ENCODE measurements at places on chromosomes 2 and 18.

GRCh38 chr2:69046221-69046662 lies 33.3 kb downstream of the ANTXR1 start:
- DNase-seq, result peak; percentile 36

DNA sequence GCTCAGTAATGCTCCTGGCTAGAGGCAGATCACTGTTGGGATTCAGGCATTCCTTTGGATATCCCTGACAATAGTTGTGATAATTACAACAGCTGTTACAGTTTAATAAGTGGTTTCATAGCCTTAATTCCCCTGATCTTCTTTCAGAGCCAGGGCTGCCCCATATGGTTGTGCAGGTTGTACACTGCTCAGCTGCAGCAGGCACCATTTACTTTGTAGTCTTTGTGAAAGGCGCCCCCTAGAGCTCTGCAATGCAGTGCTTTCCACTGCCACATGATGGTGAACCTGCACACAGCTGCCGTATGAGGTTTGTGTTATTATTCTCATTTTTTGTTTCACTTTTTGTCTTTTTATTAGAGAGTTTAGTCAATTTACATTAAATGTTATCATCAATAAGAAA lies 239.1 kb downstream of the KCNS3 start:
- DNase-seq, result peak; percentile 74

- no peak for DNase-seq
Observed at GRCh38 chr2:236101311-236101950, 66.8 kb downstream of the GBX2 start.

- peak; percentile 75 for DNase-seq
Observed at GRCh38 chr2:215973954-215974699, 39.2 kb downstream of the MREG start.

DNA sequence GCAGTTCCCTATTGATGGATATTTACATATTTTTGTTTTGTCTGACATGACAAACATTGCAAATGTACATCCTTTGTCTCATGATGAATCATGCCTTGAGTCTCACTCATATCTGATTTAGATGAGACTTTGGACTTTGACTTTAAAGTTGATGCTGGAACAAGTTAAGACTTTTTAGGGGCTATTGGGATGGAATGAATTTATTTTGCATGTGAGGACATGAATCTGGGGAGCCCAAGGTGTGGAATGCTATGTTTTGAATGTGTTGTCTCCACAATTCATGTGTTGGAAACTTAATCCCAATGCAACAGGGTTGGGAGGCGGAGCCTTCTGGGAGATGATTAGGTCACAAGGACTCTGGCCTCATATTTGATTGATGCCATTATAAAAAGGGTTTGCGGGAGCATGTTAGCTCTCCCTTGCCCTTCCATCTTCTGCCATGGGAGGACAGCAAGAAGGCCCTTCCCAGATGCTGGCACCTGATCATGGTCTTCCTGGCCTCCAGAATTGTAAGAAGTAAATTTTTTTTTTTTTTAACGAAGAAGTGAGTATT lies 29.1 kb upstream of the INO80D start:
- DNase-seq, result no peak

GRCh38 chr2:10119601-10120157 lies 2.9 kb upstream of the RRM2 start:
- no peak for DNase-seq

- DNase-seq, result no peak
Observed at GRCh38 chr18:38972571-38972970, 1407.0 kb upstream of the CELF4 start.

DNA sequence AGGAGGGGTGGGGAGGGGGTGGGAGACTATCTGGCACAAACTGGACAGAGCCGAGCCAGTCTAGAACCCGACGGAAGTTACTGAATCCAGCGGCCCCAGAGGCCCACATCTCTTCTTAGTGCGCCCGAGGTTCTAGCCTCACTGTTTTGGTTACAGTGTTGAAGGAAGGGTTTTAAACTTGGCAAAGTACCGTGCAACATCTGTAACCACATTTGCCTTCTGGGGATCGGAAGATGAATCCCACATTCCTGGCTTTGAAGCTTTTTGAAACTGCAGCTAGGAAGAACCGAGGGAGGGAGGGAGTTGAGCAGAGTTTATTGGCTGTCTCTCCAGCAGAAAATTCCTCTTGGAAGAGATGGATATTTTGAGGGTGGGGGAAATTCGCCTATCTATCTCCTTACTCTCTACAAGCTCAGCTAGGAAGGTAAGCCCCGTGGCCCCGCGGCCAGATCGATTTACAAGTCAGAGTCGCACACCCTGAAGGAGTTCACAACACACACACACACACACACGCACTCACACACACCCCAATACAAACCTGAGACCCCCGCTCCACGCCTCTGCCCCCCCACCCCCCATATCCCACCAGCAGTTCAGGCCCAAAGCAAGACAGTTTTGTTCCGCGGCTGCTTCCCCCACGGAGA lies 1.0 kb downstream of the ACVR1 start:
- DNase-seq, result peak; percentile 86

GRCh38 chr18:396556-396955 lies 103.9 kb downstream of the COLEC12 start:
- DNase-seq, result no peak

DNA sequence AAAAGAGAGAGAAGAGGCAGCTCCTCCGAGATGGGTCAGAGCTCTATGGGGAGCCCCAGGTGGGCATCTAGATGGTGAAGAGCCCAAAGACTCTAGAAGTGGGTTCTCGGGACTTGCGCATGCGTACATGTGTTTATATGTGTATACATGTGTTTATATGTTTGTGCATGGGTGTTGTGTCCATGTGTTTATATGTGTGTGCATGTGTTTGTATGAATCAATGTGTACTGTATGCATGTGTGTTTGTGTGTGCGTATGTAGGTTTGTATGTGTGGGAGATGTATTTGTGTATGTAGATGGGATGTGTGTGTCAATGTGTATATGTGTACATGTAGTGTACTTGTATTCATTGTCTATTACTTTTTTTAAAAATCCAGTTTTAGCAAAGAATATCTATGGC lies 25.6 kb downstream of the DNPEP start:
- no peak for DNase-seq

- peak; percentile 79 for DNase-seq
Observed at GRCh38 chr2:127074936-127075335, 32.0 kb downstream of the BIN1 start.

GRCh38 chr18:63180971-63181376 lies 138.6 kb downstream of the BCL2 start:
- DNase-seq, result no peak

GRCh38 chr2:43171789-43172188 lies 54.6 kb downstream of the ZFP36L2 start:
- DNase-seq, result peak; percentile 79

DNA sequence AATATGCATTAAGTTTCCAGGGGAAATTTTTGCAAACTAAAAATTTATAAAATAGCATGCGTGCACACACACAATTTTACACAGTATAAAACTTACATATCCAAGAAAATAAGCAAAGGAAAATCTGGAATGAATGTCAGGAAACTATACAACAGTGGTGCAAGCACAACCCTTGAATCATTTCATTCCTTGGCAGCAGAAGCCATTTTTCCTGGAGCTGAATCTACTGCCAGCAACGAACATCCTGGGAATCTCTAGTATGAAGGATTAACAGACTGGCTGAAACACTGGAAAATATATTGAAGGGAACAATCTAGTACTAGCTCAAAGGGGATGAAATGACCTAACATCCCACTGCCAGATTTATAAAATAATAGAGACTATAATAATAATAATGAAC lies 235.3 kb downstream of the DYM start:
- DNase-seq, result no peak

DNA sequence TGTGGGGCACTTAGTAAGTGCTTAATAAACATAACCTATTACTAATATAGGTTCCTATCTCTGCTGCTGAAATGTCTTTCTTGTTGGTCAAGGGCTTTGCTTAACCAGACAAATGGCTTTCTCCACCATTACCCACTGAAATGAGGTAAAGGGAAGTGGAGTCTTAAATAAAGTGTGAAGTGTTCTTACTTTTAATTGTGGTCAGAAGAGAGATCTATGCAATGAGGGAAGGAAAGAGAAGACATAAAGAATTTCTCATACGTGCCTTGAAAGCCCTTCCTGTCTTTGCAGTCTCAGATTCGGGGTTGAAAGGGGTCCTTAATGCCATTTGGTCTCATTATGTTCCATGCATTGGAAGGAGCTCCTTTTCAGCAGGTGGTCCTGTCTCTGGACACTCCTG lies 6.9 kb upstream of the CXCR4 start:
- DNase-seq, result no peak

DNA sequence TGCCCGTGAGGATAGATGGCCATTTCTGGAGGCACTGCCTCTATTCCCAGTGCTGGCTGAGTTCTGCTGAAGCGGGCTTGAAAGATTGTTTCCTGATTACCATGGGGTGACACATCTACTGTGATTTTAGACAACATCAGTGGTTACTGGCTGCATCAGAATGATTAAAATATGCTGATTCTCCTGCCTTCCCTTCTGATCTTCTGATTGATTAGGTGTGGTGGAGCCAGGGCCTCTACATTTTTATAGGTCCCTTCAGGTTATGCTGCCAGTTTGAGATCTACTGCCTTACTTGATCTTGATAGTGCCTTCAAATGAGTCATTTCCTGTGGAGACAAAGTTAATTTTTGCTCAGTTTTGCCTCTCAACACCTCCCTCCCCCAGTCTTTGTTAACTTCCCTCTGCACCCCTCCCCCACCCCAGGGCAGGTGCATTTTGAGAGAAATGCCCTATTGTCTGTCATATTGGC lies 31.6 kb upstream of the SNORC start:
- no peak for DNase-seq

- DNase-seq, result no peak
Observed at GRCh38 chr18:73663581-73663980, 484.1 kb downstream of the FBXO15 start.

DNA sequence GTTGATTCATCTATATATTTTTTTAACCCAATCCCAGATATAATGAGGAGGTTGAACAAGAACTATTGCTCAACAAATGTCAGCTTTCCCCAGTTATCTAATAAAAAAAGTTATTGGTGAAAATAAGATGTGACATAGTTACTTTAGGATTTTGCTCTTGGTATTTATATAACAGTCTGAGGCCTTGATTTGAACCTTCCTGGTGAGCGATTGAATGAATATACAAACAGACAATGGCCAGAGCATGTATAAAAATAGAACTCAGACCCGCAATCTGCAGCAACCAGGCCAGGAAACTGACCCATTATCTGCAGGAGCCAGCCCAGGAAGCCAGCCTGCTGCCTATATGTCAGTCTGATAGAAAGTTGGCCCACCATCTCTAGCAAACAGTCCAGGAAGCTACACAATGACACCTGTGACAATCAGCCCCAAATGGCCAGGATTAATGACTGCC lies 81.6 kb downstream of the HS6ST1 start:
- no peak for DNase-seq

DNA sequence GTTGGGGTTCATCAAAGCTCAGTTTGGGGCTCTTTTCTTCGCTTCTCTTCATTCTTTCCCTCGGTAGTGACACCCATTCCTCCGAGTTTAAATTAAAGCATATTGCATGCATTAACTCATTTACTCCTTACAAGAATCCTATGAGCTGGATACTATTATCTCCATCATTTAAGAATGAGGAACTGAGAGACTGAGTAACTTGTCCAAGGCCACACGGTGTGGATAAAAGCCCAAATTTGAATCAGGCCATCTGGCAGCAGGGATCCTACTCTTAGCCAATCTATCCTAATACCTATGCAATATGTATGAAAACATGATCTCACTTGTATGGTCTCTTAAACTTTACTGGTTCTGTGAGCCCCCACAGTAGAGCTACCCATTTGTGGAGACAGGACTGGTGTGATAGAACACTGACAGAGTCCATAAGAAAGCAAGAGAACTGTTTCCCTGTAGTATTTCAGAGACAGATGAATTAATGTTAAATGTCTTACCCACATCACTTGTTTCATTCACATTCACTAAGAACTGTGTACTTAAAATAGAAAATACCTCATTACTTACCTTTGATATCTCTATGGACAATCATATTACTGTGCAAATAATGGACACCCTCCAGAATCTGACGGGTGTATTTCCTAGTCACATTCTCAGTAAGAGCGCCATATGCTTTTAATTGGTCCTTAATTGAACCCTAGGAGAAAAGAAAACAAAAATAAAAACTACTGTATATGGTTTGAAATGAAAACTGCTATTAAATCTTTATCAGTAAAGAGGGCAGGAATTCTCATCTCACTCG lies 20.4 kb upstream of the ERCC3 start:
- no peak for DNase-seq

DNA sequence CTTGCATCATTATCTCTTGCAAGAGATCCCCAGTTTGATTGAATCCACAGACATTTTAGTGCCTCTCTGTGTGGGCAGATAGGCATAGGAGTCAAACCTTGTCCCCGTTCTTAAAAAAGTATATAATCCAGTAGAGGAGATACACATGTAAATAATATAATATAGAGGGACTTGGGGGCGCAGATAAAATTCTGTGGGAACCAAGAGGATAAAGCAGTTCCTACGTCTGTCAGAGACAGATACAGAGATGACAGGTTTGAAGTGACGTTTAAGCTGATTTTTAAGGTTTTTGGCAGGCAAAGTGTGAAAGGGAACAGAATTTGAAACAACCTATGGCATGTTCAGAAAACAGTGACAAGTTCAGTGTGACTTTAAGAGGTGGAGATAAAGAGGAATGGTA lies 63.1 kb downstream of the CAB39 start:
- no peak for DNase-seq

GRCh38 chr2:230877759-230878598 lies 13.2 kb downstream of the ITM2C start:
- no peak for DNase-seq

DNA sequence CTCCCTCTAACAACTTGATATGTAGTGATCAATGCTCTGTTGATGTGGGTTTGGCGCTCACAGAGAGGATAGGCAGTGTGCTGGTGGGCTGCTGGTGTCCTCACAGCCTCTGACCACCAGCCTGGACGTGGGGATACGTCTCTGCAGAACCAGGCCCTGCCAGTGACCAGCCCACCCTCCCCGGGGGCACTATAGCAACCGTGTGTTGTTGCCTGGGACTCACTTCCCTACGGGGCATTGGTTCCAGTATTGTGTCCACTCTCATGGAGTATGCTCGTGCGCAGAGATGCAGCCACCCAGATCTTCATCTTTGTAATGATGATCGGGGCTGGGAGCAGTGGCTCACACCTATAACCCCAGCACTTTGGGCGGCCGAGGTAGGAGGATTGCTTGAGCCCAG lies 180.1 kb downstream of the LDLRAD4 start:
- DNase-seq, result no peak

GRCh38 chr2:195493416-195493815 lies 163.6 kb upstream of the SLC39A10 start:
- no peak for DNase-seq

DNA sequence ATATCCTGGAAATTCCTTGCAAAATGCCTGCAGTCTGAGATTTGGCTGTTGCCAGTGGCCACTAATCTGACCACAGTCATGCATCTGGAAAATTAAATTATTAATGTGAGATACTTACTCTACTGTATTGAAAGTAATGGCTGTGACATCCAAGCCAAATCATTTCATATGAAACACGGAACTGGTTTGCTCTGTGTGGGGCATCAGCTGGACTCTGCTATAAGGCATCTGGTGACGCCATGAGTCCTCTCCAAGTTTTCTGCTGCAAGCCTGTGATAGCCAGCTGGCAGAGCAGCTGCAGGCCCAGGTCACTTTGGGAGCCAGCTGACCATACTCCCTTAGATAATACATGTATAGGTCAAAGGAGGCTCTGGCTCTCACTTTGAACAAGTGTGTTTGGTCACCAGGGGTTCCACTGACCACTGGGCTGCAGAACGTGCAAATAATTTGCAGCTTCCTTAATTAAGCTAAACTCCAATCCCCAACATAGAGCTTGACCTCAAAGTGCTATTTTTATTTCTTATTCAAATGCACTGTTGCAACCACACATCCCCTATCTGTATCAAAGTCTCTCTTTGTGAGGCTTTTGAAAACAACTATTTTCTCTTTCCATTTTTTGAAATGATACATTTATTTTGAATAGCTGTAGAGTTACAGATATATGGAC lies 152.9 kb downstream of the NCKAP5 start:
- peak; percentile 67 for DNase-seq
